ENCODE measurements at places on chromosomes 11 and 22. TPM values are rescaled to one million over a fixed set of nuclear protein-coding genes. Genes with fewer than 3 reads are reported as not detected.

CHST1 gene
- polyA plus RNA-seq, result not detected

MICAL3 gene
- polyA plus RNA-seq, result 12.0 TPM

ADAMTS15 gene
- not detected for polyA plus RNA-seq

PNPLA3 gene
- not detected for polyA plus RNA-seq

Measured in IgD-negative memory B cell (primary cell).